ENCODE measurements at places on chromosomes 1 and 21.
A peak's percentile ranks its signal among the peaks of the same experiment; 100 is the strongest.

GRCh38 chr1:156675210-156676113 lies 1.7 kb downstream of the NES start:
- DNase-seq = no peak

DNA sequence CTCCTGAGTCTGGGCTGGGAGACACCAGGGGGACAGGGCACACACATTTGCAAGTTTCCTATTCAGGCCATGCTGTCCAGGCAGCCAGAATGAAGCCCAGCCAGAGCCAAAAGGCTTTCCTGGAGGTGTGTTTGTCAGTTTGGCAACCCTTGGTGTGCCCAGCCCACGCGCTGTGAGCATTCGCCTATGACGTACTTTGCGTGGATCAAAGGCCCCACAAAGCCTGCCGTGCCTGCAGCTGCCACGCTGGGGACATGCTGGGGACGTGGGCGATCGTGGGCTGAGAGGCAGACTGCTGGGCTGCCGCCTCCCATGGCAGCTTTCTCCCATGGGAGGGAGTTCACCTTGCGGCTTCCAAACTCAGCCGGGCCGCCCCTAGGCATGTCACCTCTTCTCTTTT lies 57.5 kb downstream of the CD247 start:
- DNase-seq = no peak

DNA sequence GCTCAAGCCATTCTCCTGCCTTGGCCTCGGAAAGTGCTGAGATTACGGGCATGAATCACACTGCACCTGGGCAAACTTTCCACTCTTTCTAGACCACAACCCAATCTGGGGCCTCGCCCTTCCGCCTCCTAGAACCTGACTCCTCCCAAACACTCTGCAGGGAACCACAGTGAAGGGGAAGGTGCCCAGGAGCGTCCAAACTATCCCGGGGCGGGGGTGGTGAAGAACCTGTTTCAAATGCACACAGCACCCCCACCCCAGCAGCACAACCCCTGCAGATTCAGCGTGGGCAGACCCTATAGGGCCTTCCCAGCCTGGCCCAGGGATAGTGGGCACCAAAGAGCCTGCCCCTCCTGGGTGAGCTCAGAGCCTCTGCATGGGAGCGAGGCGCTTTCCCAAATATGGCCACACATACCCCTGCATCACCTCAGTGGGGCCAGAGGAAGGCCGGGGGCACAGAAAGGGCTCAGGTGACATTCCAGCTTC lies 86.9 kb downstream of the STUM start:
- no peak for DNase-seq

GRCh38 chr1:15341634-15342407 lies 67.9 kb upstream of the EFHD2 start:
- DNase-seq = no peak

GRCh38 chr1:176983731-176984130 lies 180.8 kb downstream of the ASTN1 start:
- no peak for DNase-seq

GRCh38 chr21:36877741-36878140 lies 88.7 kb downstream of the HLCS start:
- no peak for DNase-seq

- DNase-seq = no peak
Observed at GRCh38 chr1:221212926-221213325, 333.7 kb downstream of the HLX start.

- DNase-seq = no peak
Observed at GRCh38 chr1:192951691-192952460, 107.3 kb downstream of the UCHL5 start.

- no peak for DNase-seq
Observed at GRCh38 chr1:219185486-219186117, 11.9 kb downstream of the LYPLAL1 start.

DNA sequence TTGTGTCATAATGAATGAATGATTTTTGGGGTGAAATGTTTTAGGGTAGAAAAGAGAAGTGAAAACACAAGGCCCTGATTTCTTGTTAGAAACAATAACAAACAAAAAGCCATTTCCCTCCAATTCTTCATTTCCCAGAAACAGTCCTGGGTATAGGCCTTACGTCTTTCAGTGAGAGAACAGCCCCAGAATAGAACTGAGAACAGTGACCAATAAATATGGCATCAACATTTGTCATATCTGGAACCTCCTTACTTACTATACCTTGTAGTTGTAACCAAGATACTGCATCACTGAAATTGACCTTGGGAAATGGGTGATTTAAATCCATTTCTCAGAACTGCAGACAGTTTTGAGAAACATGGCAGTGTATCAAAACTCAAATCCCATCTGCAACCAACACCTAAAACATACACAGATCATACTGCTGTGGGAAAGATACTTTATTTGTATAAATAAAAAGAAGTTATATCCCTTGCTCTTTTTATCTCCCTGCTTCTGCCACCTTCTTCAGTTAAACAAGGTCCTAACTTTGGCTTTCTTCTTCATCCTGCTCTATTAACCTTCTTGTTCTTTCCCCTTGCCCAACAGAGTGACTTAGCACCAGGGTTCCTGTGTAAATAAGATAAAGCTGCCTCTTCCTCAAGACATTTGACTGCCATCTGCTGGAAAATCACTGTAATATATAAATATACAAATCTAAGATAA lies 19.5 kb downstream of the XKR8 start:
- no peak for DNase-seq

DNA sequence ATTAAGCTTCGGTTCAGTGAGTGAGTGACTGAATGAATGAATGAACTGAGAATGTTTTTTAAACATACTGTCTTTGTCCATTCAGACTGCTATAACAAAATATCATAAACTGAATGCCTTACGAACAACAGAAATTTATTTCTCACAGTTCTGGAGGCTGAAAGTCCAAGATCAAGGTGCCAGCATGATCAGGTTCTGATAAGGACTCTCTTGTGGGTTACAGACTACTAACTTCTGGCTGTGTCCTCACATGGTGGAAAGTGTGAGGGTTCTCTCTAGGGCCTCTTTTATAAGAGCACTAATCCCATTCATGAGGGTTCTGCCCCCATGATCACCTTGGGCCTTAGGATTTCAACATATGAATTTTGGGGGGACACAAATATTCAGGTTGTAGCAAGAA lies 7.1 kb upstream of the DUSP10 start:
- DNase-seq = no peak

- DNase-seq = no peak
Observed at GRCh38 chr1:52216907-52217458, 75.1 kb downstream of the ZFYVE9 start.

DNA sequence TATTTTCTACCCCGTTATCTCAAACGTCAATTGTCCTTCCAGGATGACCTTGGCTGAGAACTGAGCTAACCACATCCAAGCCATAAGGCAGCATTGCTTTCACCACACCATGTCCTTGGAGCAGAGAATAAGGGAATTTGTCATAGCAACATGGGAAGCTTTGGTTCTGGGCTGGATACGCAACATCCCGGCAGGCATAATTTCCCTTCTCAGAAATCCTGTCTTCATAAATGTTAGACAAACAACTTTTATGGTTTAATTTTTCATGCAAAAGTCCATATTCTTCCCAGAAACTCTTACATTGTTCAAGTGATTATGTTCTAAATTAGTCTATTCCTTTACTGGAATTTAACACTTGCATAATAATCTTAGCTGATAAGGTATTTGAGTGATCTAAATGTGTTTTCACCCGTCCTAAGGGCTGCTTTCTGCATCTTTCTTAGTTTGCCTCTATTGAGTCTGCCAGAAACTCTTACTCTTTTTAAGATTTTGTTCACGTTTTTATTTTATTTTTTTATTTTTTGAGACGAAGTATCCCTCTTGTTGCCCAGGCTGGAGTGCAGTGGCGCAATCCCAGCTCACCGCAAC lies 51.8 kb downstream of the KCNJ15 start:
- DNase-seq = no peak

- DNase-seq = peak; percentile 11
Observed at GRCh38 chr1:67347688-67348472, 40.2 kb downstream of the IL12RB2 start.

- DNase-seq = no peak
Observed at GRCh38 chr1:50775740-50776139, 184.3 kb downstream of the FAF1 start.

- DNase-seq = no peak
Observed at GRCh38 chr1:24892188-24893153, 37.6 kb downstream of the RUNX3 start.

DNA sequence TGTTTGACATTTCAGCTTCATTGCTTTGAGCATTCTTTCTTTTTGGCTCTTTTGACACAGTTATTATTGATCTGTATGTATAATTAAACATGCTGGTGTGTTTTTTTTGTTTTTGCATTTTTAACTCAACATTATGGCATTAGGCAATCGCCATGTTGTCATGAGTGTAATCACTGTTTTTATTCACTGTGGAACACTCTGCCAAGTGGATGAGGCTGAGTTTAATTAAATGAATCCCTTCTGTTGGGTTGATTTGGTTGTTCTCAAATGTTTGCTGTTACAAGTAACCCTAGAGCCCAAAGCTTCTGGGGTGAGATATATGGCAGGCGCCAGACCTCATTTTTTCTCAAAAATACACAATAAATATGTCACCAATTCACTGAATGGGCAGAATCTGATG lies 428.1 kb downstream of the MATN1 start:
- DNase-seq = no peak

DNA sequence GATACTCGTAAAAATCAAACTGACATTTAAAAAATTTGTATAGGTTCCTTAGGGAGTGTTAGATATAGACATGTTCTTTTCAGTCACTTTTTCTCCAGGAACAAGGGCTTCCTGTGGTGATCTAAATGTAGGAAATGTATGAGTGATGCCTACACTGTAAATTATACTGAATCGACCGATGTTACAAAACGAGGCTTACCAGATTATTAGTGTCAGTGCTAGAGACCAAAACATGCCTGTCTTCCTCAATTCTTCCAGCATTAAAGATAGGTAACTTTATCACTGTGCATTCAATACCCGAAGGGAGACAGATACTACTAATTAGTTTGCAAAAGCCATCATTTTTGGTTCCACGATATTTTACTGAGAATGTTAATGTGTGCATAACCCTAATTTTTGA lies 86.1 kb downstream of the BRINP3 start:
- no peak for DNase-seq

DNA sequence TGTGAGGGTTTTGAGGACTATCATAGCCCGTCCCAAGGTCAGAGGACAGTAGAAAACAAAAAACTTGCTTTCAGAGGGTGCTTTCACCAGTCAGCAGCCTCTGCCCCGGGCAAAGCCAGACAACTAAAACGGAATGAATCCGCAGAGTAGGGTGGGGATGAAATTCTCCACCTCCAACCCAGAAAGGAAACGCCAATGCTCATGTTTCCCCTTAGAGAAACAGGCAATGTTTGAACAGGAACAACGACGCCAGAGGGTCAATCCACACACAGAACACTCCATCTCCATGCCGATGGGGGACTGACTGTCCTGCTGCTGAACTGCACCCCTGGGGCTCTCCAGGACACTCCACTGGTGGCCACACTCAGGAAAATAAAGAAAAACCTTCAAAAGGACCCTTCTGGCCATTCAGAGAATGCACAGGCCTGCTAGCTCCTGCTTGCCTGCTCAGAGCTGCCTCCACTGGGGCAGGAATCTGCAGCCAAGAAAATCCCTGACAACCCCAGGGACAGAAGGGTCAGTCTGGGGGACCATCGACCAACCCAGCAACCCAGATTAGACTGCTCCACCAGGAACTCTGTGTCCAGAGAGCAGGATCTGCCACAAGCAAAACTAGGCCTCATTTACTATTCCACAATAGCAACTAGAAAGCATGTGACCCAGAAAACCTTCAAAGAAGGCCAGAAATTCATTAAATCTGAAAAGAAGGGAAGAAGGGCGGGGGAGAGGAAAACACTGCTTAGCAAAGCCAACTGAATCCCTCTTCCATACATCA lies 116.0 kb downstream of the TOMM20 start:
- no peak for DNase-seq

DNA sequence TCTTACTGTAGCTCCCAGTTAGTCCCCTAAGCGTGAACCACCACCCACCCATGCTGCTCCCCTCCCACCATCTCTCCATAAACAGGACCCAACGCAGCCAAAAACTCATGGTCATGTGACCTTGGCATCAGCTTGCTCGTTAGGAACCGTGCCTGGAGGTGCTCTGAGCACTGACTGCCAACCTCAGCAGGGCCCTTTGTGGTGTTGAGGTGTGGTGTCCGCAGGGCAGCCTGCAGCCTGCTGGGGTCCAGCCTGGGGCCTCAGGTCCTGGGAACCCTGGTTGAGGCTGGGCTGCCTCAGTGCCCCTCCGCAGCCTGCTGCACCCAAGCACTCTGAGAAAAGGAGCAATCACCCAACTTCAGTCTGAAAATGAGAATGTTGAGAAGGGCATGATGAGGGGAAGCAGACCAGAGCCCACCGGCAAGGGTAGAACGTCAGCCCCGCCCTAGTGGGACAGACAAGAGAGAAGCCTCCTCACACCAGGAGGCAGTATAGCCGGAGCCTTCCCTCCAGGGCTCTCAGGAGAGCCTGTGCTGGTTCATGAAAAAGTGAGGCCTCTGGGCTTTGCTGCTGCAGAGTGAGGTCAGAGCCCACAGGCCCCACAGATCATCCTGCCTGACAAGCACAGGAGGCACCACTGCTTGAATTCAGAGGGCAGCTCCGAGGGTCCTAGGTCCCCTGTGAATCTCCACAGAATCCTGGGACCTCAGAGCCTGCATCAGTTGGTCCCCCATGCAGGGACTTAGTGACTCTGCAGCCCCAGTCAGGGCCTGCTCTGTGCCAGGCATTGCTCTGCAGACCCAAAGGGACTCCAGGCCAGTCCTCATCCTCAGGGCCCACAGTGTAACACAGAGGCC lies 4.9 kb upstream of the COL6A2 start:
- DNase-seq = no peak

DNA sequence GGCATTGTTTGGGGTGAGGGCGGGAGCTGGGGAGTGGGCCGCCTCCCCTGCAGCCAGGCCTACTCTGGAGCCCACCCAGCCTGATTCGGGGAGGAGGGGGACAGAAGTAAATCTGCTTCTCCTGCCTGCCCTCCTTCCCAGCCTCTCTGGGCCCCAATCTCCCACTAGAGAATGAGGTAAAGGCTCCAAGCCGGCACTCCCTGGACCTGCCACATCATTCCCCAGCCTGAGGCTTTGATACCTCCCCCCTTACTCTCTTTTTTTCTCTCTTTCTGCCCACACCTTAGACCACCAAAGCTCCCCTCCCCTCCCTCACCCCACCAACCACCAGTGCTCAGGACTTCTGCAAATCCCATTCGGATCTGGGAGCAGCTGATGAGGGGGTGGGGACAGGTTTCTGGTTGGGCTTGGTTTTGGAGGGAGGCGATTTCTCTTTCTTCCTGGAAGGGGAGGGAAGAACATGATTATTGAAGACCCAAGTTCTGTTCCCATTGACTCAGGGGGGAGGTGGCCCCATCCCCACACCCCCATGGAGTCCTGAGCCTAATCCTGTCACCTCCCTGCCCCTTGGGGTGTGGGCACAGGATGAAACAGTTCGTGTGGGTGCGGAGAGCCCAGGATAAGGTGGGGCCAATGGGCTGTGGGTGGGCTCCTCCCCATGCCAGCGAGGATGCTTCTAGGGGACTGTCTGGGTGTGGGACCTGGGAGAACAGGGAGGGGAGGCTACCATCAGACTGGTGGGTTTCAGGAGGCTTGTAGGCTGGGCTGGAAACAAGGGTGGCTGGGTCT lies 1.3 kb downstream of the MAP7D1 start:
- DNase-seq = no peak
